Breast epithelium (tissue), 4 donors: ENCODE measurements at places on chromosomes 7 and 10. TPM values are rescaled to one million over a fixed set of nuclear protein-coding genes. Genes with fewer than 3 reads are reported as not detected.

The FFAR4 gene
- 2.9 TPM for total RNA-seq

DNA sequence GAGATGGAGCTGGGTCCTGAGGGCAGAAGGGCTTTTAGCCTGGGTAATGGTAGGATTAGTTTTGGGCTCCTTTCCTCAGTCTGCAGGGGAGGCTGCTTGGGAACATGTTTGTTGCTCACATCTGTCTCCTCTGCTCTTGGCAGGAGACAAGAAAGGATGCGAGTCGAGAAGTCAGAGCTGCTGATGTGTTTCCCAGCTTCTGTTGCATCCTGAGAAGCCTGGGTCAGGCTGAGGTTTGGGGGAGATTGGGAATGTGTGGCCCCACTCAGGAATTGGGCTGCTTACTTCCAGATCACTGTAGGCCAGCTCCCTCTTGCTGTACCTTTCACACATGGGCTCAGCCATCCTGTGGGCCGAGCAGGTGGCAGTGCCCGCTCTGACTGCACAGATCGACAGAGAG lies 79.2 kb downstream of the CCNY start:
- peak overlapping the region; percentile 14 for H3K27ac ChIP-seq
- no peaks in the 10 kb centered on the region for H3K27me3 ChIP-seq
- DNase-seq: no peak

The KNDC1 gene
- total RNA-seq: 0.98 TPM

GRCh38 chr10:90213346-90213745 lies 512.0 kb downstream of the KIF20B start:
- peak overlapping the region; percentile 38 for H3K27ac ChIP-seq
- no peaks in the 10 kb centered on the region for H3K4me1 ChIP-seq
- DNase-seq: peak; percentile 24
- H3K27me3 ChIP-seq: no peaks in the 10 kb centered on the region
- no peaks in the 10 kb centered on the region for H3K36me3 ChIP-seq
- H3K4me3 ChIP-seq: no peak overlapping the region

DNA sequence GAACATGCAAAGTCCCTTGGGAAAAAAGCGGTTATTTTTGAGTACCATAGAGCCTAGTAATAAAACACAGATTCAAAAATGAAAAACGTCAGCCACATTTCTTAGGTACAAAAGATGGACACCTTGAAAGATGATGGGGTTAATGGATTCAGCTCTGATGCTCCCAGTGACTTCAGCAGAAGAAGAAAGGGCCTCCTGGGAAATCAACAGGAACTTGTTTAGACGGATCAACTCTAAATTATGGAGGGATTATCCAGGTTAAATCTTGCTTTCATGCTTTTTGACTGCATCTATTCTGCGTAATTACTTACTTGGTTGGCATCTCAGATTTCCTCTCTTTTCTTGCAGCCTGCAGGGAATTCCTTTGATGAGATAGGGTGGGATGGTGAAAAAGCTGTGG lies 82.5 kb downstream of the TMEM178B start:
- H3K36me3 ChIP-seq: no peaks in the 10 kb centered on the region
- no peaks in the 10 kb centered on the region for H3K27me3 ChIP-seq
- H3K4me1 ChIP-seq: no peaks in the 10 kb centered on the region
- H3K4me3 ChIP-seq: no peak overlapping the region
- no peak overlapping the region for H3K27ac ChIP-seq
